ENCODE measurements at places on chromosomes 1 and 21. TPM values are rescaled to one million over a fixed set of nuclear protein-coding genes. Genes with fewer than 3 reads are reported as not detected.
A peak's percentile ranks its signal among the peaks of the same experiment; 100 is the strongest.

Gene LCE3D
- not detected for polyA plus RNA-seq

Gene UQCRH
- polyA plus RNA-seq, result 230 TPM

DNA sequence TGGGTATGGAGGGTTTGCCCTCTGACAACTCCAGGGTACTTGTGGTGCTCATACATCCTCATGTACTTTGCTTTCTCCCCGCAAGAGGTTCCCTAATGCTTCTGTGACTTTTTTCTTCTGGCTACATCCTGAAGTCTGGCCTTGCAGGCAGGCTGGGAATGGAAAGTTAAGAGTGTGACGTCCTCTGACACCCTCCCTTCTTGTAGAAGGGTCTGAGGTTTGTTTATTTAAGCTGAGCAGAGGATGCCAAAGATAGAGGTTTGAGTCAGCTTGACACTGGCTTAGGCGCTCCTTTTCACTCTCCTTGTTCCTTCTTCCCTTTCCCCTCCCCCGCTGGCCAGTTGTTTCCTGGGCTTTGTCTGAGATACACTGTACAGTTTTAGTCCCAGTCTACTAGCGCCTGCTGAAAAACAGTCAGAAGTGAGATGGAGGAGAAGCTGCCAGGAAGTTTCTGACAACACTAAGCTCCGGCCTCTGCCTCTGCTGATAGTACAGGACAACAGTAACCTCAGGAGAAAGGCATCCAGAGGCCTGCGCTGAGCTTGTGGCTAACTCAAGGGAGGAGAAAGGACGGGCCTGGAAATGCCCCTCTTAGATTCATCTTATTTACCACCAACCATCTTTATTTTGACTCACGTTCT is at the start of gene MACF1:
MACF1 (plus strand) TSS at position 255 of the 641 bp plus-strand sequence; CDS start at position 583, 328 bp downstream.
- peak; percentile 85 for DNase-seq

- no peak for DNase-seq
These were observed 12.7 kb downstream of the UBE2J2 start for GRCh38 chr1:1260843-1261560.

DNA sequence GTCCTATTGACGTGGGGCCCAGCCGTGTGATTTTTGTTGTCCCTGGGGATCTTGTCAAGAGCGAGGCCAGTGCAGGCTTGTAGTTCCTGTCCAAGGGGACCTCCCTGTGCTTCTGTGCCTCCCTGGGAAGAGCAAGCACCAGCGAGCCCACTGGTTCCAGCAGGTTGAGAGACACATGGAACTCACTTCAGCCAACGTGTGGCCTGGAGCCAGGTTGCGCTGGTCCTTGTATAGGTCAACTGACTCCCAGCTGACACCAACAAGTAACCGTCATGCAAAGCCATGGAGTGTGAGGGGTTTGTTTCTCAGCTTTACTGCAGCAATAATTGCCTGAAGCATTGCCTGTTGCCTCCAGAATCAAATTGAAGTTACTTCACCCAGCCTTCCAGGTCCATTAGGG is 63.0 kb downstream of the DISP3 start:
- no peak for DNase-seq

Measured in muscle of arm (tissue), 14 donors.